ENCODE measurements at places on chromosomes 3 and 15. TPM values are rescaled to one million over a fixed set of nuclear protein-coding genes. Genes with fewer than 3 reads are reported as not detected.
A peak's percentile ranks its signal among the peaks of the same experiment; 100 is the strongest.

The FSTL1 gene
- 1,795 TPM for total RNA-seq

The FEM1B gene
- 61.7 TPM for total RNA-seq

The RTP3 gene
- 0.43 TPM for total RNA-seq

DNA sequence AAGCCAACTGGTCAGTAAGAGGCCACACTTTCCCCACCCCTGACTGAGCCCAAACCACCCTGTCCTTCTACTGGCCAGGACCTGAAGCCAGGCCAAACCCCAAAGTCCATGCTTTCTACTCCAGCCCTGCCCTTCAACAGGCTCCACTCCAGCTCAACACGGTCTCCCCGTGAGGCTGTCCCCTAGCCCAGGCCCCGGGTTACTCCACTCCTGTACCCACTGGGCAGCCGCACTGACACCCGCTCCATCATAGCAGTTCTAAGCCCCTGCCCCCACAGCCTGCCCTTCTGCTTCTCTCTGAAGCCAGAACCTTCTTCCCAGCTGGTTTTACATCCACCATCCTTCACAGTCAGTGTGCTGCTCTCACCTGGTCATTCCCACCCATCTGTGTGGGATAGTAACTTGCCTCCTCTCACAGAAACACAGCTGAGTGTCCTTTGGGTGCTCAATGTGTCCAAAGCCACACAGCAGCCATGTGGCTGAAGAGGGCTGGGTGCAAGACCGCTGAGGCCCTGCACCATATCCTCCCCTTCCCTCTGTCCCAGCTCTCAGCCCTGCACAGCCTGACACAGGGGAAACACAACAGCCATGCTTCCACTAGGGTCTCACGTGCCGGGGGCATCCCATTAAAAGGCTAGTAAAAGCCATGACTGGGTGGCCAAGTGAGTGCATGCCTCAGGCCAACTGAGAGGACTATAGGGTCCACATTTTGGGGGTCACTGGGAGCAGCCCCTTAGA is 38.1 kb downstream of the TLE3 start:
- no peak for DNase-seq

DNA sequence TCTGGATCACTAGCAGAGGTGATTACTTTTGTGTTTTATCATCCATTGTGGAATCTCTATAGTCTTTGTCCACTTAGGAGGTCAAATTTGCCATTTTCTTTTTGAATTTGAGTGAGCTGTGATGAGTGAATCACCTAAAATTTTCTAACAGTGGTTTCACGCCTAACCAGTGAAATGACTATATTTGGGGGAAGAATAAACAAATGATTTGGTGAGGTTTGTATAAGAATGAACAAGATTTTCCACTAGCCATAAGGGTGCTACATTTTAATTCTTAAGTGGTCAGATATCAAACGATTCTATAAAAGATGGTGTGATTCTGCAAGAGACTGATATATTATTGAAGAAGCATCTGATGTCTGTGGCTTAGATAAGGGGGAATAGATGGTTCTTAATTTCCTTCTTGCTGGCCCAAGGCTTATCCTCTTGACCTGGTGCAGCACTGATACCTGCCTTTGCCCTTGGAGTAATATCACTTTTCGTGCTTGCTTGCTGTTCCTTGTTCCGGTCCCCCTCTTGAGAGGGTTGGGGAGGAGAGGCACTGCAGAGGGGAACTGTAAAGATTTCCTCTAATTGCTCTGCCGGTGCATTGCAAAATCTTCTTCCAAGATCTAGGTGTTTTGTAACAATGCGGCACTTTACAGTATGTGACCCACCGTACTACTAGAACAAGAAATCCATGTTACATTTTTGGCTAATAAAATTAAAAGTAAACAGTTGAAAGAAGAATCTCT is 14.5 kb downstream of the C3orf20 start:
- no peak for DNase-seq

DNA sequence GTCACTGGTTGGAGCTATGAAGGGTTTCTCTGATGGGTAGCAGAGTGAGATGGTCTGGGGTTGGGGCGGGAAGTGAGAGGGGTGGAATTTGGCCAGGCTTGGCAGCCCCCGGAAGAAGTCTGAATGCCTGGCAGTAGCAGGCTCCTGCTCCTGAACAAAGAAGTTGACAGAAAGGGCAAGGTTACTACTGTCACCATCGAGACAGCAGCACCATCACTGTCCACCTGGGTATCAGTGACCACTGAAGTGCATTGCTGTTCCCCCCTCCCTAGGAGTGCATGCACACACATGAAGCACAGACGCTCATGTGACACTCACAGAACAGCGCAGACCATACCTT is 42.9 kb downstream of the COLQ start:
- DNase-seq: no peak

DNA sequence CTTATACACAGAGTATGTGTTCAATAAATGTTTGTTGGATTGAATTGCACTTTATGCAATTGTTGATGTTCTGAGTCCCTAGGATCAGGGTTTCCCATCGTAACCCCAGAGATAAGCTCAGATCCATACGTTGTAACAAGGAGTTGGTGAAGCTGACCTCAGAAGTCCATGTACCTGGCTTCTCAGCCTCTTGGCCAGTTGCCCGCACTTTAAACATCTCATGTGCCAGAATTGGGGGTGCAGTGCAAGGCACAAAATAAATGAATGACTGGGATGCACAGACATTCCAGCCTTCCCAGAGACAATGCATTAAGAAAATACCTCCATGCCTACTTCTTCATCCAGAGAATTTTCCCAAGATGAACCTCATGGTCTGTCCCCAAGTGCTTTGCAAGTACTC is 142.9 kb upstream of the IL12A start:
- DNase-seq: no peak

DNA sequence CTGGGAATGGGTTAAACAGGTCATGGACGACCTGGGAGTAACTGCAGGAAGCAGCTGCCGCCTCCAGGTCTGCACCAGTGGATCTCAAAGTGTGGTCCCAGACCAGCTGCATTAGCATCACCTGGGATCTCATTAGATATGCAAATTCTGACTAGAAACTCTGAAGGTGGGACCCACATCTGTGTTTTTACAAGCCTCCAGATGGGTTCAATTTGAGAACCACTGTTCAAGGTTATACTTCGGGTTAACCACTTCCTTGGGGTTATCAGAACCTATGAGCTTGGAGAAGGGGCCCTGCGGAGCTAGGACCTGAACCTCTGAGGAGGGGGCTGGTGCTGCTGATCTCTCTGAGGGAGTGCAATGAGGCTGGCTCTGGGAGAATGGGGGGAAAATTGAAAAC is 324.8 kb upstream of the CTDSPL start:
- DNase-seq: no peak

DNA sequence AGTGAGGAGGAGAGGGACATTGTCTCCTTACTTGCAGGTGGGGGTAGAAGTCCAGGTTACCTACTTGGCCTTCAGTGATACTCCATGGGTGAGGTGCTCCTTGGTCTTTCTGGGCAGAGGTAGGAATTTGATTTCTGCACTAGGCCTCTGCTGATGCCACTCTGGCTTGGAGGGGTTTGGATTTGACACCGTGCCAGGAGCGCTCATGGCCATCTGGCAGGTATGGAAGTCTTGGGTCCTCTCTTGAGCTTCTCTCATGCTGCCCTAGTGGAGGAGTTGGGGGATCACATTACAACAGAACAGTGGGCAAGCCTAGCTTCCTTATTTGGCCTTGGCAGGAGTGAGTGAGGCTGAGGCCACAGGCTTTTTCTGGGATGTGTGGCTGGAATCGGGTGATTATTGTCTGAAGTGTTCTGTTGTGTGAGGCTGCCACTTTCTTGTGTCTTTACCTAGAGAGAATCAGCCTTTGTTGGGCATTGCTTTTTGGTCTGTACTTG is 525.0 kb downstream of the GABRG3 start:
- DNase-seq: no peak

DNA sequence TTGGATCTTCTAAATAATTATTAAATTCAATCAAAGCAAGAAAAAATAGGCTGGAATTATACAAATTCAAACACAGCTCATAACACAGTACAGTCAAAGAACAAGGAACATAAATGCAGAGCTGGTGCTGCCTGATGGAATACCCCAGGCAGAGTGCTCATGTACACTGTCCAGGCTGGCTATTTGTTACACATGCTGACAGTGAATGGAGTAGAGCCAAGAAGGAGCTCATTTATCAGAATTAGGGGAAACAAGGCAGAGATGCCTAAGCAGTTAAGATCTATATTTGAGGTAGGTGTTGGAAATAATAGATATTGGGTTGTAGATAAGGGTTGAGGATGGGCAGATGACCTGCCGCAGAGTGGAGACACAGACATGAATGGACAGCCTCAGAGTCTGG is 788.2 kb upstream of the ARPP21 start:
- no peak for DNase-seq

DNA sequence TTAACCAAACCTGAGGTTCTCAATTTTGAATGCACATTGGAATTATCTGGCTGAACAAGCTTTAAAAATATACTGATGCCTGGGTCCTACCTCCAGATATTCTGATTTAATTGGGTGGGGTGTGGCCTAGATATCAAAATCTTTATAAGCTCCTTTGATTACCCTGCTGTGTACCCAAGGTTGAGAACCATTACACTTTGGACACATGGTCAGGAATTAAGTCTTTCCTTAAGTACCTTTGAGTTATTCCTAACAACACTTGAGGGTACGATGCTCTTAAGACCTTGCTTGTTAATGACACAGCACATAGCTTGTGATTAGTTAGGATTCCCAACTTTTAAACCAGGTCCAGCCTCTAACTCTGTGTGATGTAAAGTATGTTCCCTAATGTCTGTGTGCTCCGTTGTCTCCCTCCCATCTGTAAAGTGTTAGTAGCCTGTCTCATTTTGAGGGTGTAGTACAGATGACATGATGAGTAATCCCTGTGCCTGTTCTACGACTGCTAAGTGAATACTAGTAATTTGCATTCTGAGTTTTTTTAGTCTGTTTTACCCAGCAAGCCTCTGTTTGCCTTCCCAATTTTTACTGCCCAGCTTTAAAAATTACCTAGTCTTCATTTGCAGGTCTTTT is 154.9 kb downstream of the KLHL25 start:
- peak; percentile 84 for DNase-seq

DNA sequence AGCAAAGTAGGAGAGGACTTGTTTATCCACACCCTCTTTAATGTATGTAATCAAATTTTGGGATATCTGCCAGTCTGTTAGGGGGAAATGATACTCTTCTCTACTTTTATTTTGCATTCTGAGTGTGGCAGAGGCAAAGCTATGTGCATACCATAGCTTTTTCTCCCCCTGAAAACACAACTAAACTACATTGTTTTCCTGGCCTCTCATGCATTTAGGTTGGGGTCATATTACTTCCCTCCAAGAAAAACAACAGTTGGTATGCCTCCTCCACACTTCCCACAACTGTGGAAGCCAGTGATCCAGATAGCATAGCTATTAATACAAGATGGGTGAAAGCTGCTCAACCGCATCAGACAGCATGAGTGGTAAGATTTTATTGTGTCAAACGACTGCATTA is 6.9 kb downstream of the RPL15 start:
- peak; percentile 47 for DNase-seq

- DNase-seq: no peak
Measured at GRCh38 chr15:42184736-42185135, 23.4 kb downstream of the VPS39 start.

- DNase-seq: peak; percentile 40
Measured at GRCh38 chr15:56989411-56989924, 71.0 kb downstream of the TCF12 start.

- no peak for DNase-seq
Measured at GRCh38 chr3:170337420-170337819, 20.1 kb upstream of the SKIL start.

DNA sequence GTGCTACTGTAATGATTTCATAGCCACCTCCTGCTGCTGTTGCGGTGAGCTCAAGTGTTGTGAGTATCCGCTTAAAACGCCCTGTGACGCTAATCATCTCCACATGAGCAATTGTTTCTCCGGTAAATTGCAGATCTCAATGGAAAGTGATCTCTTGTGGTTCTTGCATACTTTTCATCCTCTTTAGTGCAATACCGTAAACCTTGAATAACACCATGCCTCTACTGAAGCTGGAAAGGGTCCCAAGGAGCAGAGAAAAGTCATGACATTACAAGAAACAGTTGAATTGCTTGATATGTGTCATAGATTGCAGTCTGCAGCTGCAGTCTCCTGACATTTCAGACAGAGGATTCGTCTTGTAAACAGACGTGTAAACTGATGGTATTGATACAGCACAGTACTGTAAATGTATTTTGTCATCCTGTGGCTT is 6.0 kb upstream of the CEMIP start:
- peak; percentile 60 for DNase-seq

GRCh38 chr3:55427739-55428138 is 59.4 kb downstream of the WNT5A start:
- no peak for DNase-seq

All from fibroblast of villous mesenchyme (primary cell).